ENCODE measurements at places on chromosomes 2 and 18.

DNA sequence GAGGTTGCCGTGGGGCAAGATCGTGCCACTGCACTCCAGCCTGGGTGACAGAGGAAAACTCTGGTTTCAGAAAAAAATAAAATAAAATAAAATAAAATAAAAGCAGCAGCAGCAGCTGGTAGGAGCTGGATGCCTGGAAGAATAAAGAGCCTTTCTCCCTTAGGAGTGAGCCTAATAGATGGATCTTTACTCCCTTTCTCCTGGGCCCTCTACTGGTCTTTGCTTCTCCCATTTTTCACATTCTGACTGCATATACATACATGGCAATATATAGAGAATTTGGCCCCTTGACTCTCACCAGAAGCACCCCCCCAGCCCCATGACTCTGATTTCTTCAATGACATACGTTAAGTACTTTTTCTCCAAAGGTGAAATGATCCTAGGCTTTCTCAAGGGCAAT is 9.8 kb upstream of the MALT1 start:
- no peak for DNase-seq

DNA sequence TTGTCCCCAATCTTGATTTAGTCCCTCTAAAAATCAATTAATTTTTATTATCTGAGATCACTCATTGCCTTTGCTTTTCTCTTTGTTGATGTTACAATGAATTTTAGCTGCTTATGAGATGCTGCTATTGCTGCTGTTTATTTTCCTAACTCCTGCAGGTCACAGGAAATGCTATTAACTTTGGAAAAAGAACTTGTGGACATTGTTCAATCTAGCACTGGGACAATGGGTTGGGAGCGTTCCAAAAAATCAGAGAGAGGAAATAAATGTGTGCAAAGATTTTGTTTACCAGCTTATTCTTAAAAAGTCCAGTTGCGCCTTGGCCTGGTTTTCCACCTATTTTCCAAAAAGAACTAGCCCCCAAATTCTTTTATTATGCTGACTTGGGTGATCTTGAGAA is 268.3 kb downstream of the PTH2R start:
- DNase-seq: no peak

DNA sequence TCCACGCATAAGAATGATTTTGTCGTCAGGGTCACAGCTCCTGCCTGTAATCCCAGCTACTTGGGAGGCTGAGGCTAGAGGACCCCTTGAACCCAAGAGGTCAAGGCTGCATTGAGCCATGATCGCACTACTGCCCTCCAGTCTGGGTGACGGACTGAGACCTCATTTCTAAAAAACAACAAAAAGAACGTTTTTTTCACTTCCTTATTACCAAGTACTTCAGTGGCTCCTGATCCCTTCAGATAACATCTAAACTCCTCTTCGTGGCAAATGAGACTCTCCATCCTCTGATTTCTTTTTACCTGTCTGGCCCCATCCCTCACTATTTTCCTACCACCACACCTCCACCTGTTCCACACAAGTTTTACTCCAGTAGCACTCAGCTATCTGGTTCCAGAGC is 105.4 kb upstream of the TLK1 start:
- no peak for DNase-seq

DNA sequence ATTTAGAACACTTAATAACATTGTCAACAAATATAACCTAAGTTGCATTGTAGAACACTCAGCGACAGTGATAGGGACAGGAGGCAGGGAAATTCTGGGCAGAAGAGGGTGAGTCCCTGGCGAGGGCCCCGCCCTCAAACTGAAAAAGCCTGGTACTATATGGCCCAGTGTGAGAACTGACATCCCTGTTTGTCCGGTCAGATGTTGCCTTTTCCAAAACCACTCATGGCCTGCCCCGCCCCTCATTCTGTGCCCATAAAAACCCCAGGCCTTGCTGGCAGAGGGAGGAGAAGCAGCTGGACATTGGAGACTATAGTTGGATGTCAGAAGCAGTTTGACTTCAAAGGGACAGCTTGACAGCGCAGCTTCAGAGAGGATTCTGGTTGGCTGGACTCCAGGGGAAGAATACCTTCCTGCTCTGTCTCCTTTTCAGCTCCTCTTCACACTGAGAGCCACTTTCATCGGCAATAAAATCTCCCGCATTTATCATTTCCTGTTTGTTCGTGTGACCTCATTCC is 47.0 kb downstream of the FAM117B start:
- no peak for DNase-seq

DNA sequence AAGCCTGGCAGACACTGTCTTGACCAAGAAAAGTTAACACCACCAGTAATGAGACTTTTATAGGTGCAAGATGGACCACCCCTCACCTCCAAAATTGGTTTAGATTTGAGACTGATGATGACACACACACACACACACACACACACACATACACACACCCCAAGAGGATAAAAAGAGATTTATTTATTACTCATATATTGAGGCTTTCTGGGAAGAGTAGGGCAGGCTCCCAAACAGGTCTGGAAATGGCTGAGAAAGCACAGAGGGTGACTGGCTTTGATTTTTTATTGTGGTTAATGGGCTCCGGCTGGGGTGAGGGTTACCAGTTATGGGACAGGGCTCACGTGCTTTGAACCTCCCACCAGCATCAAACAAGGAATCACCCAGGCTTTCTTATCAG is 54.2 kb upstream of the ADAM23 start:
- DNase-seq: no peak

DNA sequence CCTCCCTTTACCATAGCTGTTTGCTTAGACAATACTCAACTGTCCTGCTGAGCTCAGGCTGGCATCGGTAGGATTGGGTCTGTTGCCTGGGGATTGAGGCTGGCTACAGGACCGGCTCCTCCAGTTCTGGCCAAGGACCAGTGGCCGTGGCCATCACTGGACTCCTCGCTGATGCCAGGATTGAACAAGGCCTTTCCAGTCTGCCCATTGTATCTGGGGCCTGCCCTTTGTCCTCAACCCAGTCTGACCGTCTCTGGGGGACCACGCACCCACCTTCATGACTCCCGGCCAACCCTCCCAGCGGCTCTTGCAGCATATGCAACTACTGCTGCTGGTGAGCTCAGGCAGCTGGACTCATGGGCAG is 28.7 kb downstream of the SH2D6 start:
- no peak for DNase-seq

- DNase-seq: no peak
Measured at GRCh38 chr2:136101042-136101441, 16.9 kb downstream of the CXCR4 start.

DNA sequence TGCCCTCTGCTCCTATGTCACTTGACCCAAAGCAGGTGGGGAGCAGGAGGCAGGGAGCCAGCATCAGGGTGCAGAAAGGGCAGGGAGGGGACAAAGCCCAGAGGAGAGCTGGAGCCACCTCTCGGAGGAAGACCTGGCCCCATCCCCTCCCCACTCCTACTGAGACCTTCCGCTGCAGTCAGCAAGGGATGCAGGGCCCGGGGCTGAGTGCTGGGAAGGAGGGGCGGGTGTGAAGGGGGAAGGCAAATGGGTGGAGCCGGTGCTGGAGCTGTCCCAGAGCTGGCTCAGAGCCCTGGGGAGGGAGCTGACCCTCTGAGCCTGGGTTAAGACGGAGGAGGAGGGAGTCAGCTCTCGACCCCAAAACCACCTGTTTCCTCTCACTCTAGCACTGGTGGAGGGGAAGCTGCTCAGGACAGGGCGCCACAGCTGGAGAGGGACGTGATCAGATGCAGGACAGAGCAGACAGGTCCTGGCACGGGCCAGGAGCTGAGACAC is 33.8 kb downstream of the HS1BP3 start:
- DNase-seq: no peak

DNA sequence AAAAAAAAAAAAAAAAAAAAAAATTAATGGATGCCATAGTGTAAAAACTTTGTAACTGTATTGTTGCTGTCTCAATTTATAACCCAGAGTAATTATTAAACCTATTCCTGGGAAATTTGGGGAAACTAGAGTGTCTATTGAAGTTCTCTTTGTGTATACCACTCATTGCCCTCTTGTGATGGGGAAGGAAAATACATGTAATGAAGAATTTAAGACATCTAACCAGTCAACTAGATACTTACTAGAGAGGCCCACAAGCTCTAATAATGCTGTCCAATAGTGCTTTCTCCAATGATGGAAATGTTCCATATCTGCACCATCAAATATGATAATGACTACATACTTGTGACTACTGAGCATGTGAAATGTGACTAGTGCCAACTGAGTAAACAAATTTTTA is 168.5 kb upstream of the SLC39A10 start:
- DNase-seq: no peak

DNA sequence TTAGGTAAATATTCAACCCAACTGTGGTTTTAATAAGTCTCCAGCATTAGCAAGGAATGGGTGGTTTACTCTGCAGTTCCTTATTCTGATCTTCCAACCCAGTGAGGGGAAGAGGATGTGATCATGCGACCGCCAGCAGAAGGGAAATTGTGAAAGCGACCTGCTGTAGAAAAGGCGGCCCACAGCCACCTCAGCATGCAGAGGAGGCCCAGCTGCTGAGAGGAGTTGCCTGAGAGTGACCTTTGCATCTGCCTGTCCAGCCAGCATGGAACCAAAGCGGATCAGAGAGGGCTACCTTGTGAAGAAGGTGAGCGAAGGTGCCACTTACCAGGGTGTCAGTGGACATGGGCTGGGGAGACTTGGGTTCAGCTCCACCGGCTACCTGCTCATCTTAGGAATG is at the start of gene PLEK:
TSS of gene PLEK (plus strand) at position 196 of the 400 bp plus-strand sequence. CDS start at position 266, 70 bp downstream.
- DNase-seq: peak; percentile 80

- DNase-seq: no peak
Measured at GRCh38 chr2:110105608-110106467, 9.8 kb downstream of the MALL start.

GRCh38 chr2:217934321-217935131 is 68.3 kb downstream of the TNS1 start:
- DNase-seq: no peak

GRCh38 chr18:59388817-59389216 is 29.8 kb upstream of the LMAN1 start:
- no peak for DNase-seq

DNA sequence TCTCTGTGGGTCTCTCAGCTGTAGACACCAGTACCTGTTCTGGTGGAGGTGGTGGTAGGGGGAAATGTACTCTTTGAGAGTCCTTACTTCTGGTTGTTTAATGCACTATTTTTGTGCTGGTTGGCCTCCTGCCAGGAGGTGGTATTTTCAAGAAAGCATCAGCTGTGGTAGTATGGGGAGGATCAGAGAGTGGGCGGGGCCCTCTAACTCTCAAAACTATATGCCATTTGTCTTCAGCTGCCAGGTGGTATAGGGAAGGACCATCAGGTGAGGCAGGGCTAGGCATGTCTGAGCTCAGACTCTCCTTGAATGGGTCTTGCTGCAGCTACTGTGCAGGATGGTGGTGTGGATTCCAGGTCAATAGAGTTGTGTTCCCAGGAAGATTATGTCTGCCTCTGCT is 1100.8 kb downstream of the CNTNAP5 start:
- no peak for DNase-seq

DNA sequence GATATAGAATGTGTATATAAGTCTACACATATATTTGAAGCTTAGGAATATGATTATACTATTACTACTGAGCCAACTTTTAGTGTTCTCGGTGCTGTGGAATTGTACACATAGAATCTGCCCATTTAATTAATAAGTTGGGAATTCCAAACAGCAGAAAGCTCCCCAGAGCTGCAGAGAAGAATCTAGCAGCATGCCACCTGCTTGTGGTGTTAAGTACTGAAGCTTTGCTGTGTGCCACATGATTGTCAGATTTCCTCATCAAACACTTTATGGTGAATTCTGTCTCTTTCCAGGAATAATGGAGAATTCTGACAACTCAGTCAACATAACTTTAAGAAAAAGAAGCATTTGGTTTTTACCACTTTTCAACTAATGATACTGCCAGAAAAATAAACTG is 117.8 kb downstream of the WDSUB1 start:
- no peak for DNase-seq

- no peak for DNase-seq
Measured at GRCh38 chr2:102514061-102514785, 41.2 kb downstream of the SLC9A4 start.

- DNase-seq: peak; percentile 28
Measured at GRCh38 chr18:57970356-57971095, 73.5 kb upstream of the NEDD4L start.

GRCh38 chr2:151638191-151638933 is 95.9 kb downstream of the NEB start:
- DNase-seq: peak; percentile 37

GRCh38 chr2:177254433-177255226 is 9.9 kb downstream of the NFE2L2 start:
- no peak for DNase-seq

GRCh38 chr18:41244591-41245037 is 710.4 kb upstream of the PIK3C3 start:
- DNase-seq: no peak

GRCh38 chr2:218193701-218194100 is 23.3 kb upstream of the ARPC2 start:
- no peak for DNase-seq

GRCh38 chr2:233691443-233692433 is 952 bp upstream of the UGT1A6 start:
- no peak for DNase-seq

DNA sequence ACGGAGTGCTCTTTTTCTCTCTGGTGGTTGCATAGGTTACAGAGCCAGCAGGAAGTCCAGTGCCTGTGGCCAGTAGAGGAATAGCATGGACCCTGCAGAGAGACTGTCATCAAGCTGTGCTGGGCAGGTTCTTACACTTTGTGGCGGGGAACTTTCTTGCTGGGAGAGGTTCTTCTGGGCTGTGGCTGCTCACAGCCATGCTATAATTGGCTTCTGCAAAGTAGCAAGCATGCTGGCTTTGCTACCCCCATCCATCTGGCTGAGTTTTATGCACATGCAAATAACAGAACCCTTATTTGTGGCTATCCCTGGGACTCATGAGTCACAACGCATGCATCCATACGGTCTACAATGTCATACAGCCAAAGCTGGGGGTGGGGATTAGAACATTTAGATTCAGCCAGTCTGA is 68.9 kb downstream of the PLCL1 start:
- DNase-seq: no peak

DNA sequence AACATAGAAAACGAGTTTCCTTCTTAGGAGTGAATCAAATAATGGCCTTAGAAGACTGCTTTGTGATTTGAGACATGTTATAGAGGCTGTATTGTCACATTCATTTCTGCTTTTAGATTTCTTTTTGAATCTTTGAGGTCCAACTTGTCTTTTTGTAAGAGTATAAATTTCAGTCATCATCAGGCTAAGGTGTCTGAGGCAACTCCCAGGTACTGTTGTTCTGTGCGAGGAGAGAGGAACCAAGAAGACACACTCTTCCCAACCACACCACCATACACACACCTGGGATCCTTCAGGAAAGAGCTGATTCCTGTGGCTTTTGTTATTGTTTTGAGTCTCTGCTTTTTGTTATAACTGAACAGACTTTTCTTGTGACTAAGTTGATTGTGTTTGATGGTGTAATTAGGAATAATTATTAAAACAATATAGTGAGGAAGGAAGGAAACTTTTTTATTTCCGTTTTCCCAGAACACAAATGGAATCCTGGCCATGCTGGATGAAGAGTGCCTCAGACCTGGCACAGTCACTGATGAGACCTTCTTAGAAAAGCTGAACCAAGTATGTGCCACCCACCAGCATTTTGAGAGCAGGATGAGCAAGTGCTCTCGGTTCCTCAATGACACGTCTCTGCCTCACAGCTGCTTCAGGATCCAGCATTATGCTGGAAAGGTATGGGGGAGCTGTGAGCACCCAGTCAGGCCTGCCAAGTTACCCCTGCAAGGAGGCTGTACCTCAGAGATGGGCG is 140.4 kb downstream of the MYO1B start:
- no peak for DNase-seq
